ENCODE measurements at places on chromosomes 6 and 20.
A peak's percentile ranks its signal among the peaks of the same experiment; 100 is the strongest.

GRCh38 chr6:13470238-13471140, 16.9 kb downstream of the GFOD1 start:
- no peak for DNase-seq

GRCh38 chr6:73769976-73770375, 74.0 kb downstream of the CD109 start:
- DNase-seq = no peak

GRCh38 chr6:121816361-121816760, 380.9 kb downstream of the GJA1 start:
- DNase-seq = no peak

DNA sequence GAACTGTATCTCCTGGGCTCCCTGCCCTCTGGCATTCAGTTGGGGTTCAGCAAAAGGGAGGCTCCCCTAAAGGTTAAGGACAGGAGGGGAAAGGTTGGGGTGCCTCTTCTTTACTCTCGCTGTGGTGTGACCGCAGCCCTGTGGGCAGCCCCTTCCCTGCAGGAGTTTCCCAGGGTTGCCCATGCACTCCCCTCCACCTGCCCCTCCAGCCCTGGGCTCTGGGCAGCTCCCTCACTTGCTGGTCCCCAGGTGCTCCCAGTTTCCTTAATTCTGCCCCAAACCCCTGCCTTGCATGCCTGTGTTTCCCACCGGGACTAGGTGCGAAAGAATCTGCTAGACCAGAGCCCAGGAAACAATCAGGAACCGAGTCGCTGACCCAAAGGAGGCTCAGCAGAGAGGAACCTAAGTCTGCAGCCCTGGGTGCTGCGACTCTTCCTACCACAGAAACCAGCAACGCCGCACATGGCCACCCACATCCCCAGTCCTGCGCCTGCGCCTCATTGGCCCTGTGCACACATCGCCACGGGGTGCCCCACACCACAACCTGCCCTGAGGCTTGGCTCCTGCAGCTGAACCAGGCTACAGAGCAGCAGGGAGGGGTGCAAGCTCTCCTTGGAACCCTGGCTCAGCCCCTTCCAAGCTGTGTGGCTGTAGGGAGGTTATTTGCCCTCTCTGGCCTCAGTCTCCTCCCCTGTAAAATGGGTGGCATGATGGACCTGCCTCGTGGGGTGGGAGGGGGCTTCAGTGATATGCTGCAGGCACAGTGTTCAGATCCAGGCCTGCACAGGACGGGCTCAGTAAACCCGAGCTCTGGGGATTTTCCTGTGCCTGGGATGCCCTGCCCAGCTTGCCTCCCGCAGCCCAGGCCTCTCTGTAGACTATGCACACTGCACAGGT, 487.6 kb downstream of the PREX1 start:
- no peak for DNase-seq

- peak; percentile 87 for DNase-seq
Observed at GRCh38 chr20:24634855-24635254, 165.4 kb downstream of the SYNDIG1 start.

GRCh38 chr20:61557621-61558020, 305.6 kb downstream of the CDH4 start:
- DNase-seq = no peak

DNA sequence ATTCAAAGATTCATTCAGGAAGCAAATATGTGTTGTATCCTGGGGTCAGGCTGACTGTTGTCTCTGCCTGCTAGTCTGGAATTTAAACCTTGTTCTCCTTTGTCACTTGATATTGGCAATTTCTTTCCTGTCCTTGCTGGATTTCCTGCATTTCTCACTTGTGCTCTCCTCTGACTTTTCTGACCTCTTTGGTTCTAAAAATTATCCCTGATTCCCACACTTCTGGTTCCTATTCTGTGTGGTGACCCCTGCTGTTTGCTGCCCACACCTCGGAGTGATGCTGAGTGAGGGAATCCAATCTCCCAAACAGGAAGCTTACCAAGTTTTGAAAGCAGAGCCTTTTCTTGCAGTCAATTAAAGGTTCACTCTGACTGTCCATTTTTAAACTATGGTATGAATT, 345.3 kb downstream of the CDKAL1 start:
- no peak for DNase-seq

DNA sequence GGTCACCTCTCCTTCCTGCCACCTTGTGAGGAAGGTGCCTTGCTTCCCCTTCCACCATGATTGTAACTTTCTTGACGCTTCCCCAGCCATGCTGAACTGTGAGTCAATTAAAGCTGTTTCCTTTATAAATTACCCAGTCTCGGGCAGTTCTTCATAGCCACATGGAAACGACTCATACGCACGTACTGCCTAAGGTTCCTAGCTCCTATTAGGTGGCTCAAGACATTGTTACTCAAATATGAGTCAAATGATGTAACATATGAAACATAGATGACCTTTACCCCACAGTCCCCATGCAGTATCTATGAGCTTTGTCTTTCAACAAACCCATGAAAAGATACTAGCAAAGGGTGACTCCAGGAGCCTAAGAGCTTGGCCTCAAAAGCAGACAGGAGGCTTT, 98.3 kb downstream of the SIM1 start:
- no peak for DNase-seq

DNA sequence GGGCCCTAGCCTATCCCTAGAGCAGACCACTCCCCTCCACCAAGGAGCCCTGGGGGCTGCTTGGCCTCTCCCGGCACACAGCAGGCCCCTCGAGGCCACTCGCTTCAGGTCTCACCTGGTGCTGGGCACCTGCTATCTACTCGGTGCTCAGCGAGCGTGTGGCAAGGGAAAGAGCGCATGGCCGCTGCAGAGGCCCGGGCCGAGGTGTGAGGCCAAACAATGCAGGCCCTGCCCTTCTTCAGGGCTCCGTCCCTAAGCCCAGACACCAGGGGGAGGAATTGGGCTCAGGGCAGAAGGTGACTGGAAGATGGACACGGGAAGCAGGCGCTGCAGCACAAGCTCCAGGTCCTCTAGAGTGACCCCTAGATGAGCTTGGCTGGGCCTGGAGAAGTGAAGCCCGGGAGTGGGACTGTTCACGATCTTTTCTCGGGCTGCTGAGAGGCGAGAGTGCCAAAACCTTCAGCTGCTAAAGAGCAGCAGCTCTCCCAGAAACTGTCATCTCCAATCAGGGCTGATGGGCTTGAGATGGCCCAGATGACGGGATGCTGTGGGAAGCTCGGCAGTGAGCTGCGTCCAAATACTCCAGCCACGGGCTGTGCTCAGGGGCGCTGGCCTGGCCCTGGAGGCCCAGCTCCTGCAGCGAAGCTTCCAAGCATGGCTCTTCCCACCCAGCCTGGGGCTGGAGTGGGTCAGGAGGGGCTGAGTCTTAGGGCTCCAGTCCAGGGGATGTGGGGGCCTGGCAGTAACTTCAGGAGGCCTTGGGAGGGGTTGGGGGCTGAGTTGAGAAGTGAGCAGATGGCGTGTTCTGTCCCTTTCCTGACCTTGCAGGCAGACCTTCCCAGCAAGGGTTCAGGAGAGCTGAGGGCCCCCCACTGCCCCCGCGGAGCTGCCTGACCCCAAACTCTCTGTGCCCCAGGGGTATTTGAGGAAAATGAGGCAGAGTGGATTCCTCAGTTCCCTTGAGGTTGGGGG, 43.7 kb downstream of the APCDD1L start:
- peak; percentile 90 for DNase-seq

DNA sequence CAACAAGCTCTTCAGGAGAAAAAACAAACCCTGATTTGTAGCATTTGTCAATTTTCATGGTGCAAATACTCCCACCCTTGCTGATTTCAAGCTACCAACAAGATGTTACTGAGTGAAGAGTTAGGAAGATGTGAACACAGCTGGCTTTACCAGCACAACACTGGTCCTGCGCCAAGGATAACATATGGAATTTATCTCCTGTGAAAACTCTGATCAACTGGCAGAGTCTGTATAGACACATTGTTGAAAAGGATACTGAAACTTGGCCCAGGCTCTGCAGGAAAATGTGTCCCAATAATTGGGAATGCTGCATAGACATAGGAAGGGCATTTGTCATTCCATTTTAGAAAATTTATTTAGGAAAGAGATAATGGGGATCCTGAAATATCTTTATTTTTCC, 29.0 kb downstream of the OTOR start:
- DNase-seq = no peak

GRCh38 chr6:146593986-146594385, 4.8 kb upstream of the ADGB start:
- no peak for DNase-seq

DNA sequence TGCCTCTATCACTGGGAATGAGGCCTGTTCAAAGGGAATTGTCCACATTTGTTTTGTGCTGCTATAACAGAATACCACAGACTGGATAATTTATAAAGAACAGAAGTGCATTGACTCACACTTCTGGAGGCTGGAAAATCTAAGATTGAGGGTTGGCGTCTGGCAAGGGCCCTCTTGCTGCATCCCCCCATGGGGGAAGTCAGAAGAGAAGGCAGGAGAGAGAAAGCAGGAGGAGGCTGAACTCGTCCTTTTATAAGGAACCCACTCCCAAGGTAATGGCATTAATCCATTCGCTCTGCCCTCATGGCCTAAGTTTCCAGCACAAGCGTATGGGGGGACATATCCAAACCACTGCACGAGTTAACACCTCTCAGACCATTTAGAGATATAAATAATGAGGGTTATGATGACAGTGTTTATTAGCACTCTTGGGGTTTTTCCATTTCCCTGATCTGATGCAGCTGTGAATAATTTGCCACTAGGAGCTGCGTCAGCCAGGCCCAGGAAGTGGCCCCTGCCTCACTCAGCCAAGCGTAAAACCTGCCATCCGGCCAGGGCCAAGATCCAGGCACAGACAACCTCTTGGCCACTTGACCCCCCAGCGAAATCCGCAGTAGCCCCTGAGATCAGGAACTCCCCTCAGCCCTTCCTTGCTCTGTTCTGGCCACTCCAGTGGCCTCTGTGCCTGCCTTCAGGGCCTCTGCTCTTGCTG, 14.2 kb upstream of the SLCO4A1 start:
- DNase-seq = peak; percentile 44

- DNase-seq = peak; percentile 45
Observed at GRCh38 chr20:11585752-11586352, 331.8 kb upstream of the BTBD3 start.

- peak; percentile 81 for DNase-seq
Observed at GRCh38 chr6:166618866-166619761, 7.9 kb downstream of the RPS6KA2 start.

GRCh38 chr20:10741060-10741459, 67.3 kb upstream of the JAG1 start:
- peak; percentile 55 for DNase-seq

DNA sequence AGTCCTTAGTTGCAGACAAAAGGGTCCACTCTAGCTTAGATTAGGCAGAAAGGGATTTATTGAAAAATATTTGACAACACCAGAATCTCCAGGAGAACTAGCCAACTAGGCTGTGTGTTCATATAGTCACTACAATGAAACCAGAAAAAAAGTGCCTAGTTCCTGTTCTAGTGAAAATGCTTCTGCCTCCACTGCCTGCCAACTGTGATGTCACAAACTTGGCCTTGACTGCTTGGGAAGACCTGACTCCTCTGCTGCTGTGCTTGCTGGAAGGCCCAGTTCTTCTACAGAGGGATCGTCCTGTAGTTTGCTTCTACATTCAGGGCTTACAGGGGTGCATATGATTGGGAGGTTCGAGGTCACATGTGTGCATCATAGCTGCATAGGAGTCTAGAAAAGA, 40.3 kb upstream of the XRN2 start:
- DNase-seq = no peak

- DNase-seq = no peak
Observed at GRCh38 chr6:108263371-108263770, 2.5 kb upstream of the SNX3 start.

- DNase-seq = no peak
Observed at GRCh38 chr20:62523473-62524203, 47.8 kb upstream of the GATA5 start.

DNA sequence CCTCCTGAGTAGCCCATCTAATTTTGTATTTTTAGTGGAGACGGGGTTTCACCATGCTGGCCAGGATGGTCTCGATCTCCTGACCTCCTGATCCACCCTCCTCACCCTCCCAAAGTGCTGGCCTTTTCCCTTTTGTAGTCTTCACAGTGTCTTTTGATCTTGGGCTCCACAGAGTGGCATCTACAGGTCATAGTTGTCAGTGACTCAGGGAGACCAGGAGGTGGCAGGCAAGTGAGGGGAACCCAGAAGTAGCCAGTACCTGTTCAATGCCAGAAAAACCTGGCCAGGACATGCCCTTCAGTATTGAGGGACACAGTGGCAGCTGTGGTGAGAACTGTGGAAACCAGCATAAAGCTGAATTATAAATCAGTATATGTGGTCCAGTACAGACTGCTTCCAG, 19.6 kb downstream of the RPP21 start:
- DNase-seq = no peak

DNA sequence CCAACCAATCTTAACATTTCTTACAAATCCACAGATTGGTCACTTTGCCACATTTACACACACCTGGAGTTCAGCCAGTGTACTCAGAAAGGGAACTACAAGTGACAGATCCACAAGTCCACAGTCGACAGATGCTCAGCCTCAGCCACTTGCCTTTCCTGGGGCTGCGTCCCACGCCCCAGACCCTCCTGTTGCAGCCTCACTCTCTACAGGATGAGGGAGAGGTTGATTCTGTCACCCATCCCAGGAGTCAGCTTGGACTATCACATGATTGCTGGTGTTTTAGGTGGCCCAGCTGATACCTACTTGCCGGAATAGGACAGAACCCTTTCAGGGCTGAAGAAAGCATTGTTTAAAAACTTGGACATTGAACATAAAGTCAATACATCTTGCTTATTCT, 108.8 kb downstream of the FAM120B start:
- DNase-seq = no peak

- DNase-seq = no peak
Observed at GRCh38 chr20:53819973-53820451, 226.4 kb upstream of the ZNF217 start.

Measured in adipocyte (in vitro differentiated cells).